GM12891 (cell line): ENCODE measurements at places on chromosomes 5 and 9.

DNA sequence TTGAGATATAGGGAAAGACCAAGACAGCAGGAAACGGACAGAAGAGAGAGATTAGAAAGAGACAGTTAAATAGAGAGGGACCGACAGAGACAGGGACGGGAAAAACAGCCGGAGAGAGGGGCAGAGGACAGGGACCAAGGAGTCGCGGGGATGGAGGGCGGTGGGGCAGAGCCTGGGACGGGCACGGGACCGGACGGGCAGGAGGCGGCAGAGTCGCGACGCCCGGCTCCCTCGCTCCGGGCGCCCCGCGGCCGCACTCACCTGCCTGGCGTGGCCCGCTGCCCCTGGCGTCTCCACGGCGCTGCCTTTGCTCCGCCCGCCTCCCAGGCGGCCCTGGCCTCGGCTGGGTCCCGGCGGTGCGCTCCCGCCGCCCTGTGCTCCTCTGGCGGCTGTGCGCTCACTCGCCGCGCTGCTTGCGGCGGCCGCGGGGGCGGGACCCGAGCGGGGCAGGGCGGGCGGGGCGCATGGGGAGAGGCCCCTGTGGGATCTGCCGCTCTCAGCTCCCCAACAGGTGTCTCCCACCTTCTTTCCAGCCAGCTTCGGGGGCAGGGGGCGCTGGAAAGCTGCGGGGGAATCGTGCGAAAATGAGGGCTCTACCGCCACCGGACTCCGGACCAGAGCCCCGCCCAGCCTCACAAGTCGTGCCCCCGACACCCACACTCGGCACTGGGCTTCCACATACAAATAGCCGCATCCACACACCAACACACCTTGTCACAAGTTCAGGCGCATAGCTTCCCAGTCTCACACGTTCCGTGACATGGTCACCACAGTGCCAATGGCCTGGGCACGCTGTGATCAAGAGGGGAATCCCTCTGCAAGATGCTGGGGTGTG is at the start of gene ARID3C:
ARID3C (minus strand) TSS at position 411 of the 835 bp plus-strand sequence. CDS start 1,052 bp downstream, outside the sequence.
- DNase-seq = no peak

- no peak for DNase-seq
These were observed 91.6 kb downstream of the UBE2QL1 start for GRCh38 chr5:6540111-6540827.

- DNase-seq = no peak
These were observed 150.4 kb downstream of the FSTL4 start for GRCh38 chr5:133461796-133462516.

- no peak for DNase-seq
These were observed 100.7 kb downstream of the PDE8B start for GRCh38 chr5:77311214-77311571.

- no peak for DNase-seq
These were observed 52.7 kb downstream of the RXRA start for GRCh38 chr9:134378901-134379338.

DNA sequence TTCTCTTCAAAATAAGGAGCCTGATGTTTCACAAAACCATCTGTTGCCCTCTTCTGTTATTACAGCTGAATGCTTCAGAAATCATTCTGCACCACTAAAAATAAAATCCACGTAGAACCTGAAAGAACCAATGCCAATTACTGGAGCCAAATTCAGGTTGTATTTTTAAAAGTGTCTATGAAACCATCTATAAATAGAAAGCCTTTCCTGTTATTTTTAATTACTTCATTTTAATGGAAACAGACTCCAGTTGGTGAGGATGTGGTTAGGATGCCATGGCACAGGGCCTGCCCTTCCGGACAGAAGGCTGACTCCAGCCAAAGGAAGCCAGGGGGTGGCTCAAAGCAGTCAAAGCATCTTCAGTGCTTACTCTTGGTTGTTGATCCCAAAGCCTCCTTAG is 119.8 kb downstream of the TENT4A start:
- DNase-seq = no peak

GRCh38 chr5:34957857-34958690 is 28.7 kb downstream of the DNAJC21 start:
- no peak for DNase-seq
